OCI-M1 (cell line): ENCODE measurements at places on chromosomes 4 and X.
A peak's percentile ranks its signal among the peaks of the same experiment; 100 is the strongest.

DNA sequence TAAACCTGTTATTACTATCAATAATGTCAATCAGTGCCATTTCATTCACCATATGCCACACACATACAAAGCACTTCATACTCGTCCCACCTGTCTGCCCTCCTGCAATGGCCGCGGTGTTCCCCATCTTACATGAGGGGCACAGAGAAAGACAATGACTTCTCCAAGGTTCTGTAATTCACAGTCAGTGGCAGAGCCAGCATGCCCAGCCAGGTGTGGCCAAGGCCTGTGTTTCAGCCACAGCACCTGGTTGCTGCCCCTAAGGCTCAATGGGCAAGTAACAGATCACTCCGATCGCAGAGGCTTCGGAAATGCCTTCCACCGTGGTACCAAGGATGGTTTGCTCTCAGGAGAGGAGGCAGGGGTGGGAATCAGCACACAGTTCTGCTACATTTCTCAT lies 10.9 kb downstream of the AFAP1 start:
- DNase-seq: no peak

DNA sequence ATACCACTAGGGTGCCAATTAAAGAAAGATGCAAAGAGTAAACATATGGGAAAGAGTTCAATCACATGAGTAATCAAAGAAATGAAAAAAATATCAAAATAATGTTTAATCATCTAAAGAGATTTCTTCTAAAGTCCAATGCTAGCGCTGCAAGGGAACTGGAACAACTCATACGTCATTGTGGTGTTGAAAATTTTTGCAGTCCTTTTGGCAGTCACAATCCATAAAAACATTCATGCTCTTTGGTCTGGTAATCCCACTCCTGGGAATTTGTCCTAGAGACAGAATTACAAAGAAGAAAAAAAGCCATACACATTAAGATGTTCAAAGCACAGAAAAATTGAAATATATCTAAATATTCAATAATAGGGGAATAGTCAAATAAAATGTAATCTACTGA lies 4.6 kb downstream of the P2RY4 start:
- DNase-seq: no peak

GRCh38 chr4:14888790-14889572 lies 113.3 kb upstream of the CPEB2 start:
- no peak for DNase-seq

- DNase-seq: peak; percentile 69
Observed at GRCh38 chrX:14032406-14032805, 2.7 kb upstream of the GEMIN8 start.

DNA sequence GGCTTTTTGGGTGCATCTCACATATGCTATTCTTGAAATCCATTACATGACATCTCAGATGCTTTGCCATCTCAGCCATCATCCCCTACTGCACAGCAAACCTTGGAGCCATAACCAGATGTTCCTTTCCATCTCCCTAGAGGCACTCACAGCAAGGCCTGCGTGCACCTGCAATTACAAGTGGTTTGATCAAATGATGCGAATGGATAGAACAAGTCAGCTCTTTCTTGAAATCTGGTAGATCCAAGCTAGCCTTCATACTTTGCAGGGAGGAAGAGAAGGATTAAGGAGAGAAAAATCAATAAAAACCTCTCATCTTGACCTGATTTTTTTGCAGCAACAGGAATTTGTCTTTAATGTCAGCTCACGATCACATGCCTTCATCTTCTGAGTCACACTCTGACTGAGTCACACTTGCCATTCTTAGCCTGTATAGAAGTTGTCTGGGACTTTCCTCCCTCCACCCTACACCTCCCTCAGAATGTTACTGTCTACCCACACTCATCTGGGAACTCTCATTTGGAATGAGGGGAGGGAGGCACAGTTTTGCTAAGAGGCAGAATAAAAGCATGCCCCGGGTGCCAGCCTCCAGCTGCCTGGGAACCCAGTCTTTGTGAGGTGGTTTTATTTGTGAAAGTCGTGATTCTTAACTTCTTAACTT lies 11.9 kb upstream of the TRIML1 start:
- no peak for DNase-seq

GRCh38 chrX:26649534-26649933 lies 433.6 kb downstream of the MAGEB5 start:
- DNase-seq: peak; percentile 69

GRCh38 chrX:2965965-2966364 lies 36.8 kb upstream of the ARSD start:
- no peak for DNase-seq

DNA sequence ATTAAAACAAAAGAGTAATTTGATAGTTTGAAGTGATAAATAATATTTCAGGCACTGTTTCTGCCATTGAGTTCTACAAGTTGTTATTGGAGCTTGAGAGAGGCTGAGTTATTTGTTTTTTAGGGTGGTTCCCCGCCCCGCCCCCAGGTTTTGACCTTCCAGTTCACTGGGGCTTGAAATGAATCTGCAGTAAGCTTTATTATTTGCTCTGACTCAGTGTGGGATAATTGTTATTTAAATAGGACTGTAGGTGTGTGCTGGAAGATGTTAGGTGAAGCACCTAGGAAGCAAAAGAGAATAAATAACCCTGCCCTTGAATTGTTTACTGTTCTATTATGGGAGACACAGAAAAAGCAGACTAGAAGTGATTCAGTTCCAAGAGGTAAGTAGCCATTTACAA lies 81.2 kb upstream of the KCNIP4 start:
- no peak for DNase-seq

- peak; percentile 11 for DNase-seq
Observed at GRCh38 chr4:143626134-143626911, 74.2 kb downstream of the FREM3 start.

DNA sequence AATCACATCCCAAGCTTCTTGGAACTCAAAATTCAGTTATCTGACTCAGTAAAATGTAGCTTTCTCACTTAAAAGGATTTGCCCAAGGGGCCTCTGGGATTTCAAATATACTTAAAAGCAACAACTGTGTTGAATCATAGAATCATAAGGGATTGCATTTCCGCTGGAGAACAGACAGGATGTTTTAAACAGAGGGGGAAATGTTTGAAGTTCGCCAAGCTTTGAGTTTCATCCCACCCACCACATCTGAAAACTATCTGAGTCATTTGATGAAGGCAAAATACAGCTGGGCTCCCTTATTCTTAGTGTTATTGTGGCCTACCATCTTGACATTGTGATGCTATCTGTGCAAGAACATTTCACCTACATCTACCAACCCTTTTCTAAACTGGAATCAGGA lies 73.5 kb downstream of the PPP1R2C start:
- DNase-seq: no peak

- peak; percentile 49 for DNase-seq
Observed at GRCh38 chr4:101239665-101240064, 107.7 kb downstream of the PPP3CA start.

DNA sequence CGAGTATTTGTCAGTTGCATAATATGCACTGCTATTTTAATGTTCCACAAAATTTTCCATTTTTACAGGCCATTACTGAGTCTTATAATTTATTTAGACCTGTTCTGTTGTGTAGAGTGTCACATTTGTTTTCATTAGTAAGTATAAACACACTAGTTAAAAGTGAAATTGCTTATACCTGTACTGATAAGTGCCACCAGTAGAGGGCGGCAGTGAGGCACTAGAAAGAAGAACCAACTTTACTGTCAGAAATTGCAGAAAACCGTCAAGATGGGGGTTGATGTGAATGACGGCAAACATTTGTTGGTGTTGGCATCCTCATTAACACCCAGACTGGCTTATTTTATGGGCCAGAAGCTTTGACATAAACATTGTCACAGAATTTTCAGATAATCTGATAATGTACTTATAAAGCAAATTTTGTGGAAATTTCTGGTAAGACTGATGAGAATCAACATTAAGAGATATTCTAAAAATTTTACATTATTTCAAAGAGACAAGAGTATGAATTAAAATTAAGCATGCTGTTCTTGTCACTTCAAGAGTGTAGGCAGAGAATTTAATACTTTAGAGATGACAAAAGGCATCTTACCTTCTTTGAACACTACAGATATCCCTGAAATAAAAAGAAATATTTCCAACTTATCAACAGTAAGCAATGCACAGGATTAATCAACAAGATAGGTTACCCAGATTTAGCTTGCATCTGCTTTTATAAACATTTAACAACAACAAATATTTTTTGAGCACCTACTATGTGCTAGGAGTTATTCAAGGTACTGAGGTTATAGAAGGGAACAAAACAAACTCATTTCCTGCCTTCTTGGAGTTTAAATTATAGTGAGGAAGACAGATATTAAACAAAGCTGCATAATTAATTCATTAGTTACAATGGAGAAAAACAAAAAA lies 24.9 kb downstream of the ALPK1 start:
- DNase-seq: peak; percentile 86

DNA sequence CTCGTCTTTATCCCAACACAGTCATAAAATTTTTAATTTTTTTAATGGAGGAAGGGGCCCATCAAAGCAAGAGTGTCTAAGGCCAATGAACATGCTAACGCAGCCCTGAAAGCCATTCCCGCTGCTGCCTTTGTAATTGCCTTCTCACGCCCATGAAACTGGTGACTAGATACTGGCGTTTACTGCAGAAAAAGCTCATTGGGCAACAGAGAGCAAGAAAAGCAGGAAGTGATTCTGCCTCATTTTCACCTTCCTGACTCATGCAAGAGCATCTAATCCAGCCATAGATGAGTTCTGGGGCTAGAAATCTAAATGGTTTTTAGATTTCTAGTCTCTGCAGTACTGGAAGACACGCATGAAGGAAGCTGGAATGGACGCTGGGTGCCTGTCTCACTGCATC lies 72.5 kb downstream of the ANXA3 start:
- DNase-seq: no peak

DNA sequence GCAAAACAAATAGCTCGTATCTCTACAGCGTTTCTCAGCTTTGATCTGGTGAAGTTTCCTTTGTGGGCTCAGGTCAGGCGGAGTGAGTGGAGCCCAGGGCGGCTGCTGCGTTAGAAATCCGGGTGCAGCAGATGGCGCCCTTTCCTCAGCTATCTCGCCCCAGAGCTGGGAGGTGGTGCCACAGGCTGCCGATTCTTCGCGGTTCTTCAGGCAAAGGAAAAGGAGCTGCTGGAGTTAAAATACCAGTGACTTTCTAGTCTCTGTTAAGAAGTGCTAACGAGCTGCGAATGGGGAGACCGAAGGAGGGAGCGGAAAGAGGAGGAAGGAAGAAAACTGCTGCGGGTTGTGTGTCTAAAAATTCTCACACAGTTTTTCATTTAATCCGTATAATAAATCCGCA lies 114.6 kb downstream of the CPE start:
- peak; percentile 89 for DNase-seq

- peak; percentile 62 for DNase-seq
Observed at GRCh38 chr4:112327965-112328733, 31.0 kb downstream of the ALPK1 start.

- DNase-seq: peak; percentile 57
Observed at GRCh38 chrX:110418316-110419235, 59.9 kb downstream of the RTL9 start.

GRCh38 chr4:1137063-1137776 lies 23.9 kb upstream of the RNF212 start:
- DNase-seq: peak; percentile 77

- no peak for DNase-seq
Observed at GRCh38 chrX:41198410-41198809, 113.2 kb downstream of the USP9X start.

DNA sequence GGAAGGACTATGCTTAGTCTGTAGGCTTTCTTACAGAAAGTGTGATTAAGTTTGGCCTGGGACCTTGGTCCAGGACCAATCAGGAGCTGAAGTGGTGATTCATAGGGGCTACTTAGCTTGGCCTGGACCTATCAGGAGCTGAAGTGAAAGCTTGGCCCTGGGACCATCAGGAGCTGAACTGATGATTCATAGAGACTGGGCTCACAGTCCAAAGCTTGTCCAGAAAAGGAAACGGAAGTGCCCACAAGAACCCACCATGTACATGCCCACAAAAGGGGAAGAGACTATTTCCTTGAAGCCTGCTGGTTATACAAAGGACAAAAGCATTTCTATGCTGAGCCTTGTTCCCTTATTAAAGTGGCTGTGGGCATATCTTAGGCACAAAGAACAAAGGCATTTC lies 12.6 kb downstream of the TENT5D start:
- peak; percentile 67 for DNase-seq

DNA sequence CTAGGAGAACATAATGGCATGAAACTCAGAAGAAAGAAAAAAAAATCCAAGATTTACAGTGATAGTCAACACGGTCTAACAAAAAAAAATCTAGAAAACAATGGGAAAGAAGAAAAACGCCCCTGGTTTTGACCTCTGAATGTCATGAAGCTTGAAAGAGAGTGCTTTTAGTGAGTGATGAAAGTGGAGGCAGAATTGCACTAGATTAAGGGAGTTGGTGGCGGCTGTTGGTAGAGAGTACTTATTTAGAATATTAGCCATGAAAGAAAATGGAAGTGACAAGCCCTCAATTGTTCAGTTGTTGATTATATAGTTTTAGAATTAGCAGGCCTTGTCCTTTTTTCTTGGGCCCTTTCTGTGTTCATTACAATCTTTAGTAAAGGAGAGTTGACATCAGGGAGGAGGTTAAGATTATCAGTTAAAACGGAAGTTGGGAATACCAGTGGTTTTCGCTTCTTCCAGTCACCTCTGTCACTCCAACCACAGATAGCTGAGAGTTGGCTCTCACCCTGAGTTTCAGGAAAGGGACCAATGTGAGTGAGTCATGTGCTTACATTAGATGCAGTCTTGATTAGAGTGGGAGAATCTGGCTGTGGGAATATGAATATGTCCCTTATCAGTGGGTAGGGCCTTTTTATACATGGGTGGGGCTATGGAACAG lies 29.7 kb downstream of the EREG start:
- DNase-seq: peak; percentile 83

DNA sequence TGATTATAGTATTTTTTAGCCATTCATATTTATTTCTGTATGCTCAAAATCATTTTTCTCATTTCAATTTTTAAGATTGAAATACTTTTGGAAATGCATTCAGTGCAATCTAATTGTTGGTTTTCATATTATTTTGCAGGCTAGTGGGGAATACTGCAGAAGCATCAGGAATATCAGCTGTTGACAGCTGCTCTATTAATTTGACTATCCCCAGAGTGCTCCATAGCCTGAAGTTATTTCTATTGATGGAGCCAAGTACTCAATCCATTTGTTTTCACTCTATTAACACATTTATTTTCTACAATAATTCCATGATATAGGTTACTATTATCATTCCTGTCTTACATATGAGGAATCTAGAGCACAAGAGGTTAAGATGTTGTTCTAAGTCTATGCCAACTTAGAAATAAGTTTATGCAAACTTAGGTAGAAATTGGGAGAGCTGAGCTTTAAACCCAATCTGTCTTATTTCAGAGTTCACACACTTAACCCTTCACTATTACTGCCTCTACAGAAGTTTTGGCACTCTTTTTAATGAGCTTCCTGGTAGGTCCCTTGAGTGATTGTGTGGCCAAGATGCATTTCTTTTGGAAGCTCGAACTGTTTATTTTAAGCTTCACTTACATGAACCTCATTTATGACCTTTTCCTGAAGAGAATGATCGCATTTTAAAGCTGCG lies 65.6 kb upstream of the PCDH18 start:
- no peak for DNase-seq
